ENCODE measurements at places on chromosomes 12 and 14. TPM values are rescaled to one million over a fixed set of nuclear protein-coding genes. Genes with fewer than 3 reads are reported as not detected.

Gene OR4E2
- total RNA-seq = not detected

Gene HPD
- total RNA-seq = not detected

DNA sequence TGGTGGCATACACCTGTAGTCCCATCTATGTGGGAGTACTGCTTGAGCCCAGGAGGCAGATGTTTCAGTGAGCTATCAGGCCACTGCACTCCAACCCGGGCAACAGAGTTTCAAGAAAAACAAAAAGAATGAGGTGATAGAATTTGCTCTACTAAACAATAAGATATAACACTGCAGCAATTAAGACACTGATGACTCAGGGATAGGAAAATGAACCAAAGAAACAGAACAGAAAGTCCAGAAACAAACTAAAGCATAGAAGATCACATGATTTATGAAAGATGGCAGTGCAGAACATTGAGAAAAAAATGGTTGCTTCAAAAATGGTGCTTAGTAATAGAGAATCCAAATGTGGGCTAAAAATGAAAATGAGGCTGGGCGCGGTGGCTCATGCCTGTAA is 65.2 kb upstream of the AP4S1 start:
- DNase-seq = no peak

DNA sequence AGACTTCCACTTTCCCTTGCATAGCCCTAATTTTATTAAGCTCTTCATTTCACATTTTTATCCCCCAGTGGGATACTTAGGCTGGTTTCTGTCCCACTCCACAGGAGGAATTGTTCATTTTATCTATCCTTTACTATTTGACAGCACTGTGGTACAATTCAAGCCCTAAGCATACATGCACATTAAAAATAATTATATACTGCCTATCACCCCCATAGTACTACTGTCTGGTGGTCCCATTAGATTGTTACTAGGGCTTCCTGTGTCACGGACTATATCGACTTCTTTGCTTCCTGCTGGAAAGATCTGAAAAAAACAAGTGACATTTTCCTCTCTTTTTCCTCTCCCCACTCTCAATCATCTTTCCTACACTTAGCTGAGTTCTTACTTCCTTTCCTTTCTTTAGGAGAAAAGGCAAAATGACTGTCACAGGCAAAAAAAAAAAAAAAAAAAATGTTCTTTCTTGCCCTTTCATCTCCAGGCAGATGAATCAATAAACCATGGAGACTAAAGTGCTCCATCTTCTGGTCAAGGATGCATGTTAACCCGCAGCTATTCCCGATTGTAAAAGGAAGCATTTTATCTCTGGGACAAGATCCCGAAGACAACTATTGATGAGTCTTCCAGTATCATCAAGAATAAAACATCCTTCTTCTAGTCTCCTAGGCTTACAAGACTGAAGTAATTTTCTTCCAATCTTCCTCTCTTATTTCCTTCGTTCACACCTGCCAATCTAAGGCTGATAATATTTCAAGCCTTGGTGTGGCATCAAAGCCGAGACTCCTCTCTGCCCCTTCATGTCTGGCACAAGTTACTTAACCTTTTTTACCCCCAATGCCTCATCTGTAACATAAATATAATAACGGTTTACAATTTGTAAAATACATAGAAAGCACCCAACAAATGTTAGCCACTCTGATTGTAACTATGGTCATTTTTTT is 94.4 kb upstream of the PLEKHG7 start:
- DNase-seq = no peak

GRCh38 chr14:93200553-93200952 is 6.3 kb downstream of the GON7 start:
- DNase-seq = no peak

DNA sequence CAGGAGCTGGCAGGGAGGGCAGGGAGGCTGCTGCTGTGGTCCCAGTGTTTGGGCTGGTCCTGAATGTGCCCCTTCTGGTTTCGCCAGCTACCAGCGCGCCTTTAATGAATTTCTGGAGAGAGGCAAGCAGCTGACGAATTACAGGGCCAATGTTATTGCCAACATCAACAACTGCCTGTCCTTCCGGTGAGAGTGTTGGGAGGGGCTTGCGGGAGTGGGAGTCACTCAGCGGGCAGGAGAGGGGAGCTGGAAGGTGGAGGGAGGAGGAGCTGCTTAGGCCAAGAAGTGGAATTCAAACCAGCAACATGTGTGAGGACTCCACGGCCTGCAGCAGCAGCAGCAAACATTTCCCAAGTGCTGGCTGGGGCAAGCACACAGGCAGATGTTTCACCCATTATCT is 7.7 kb downstream of the TNFAIP2 start:
- no peak for DNase-seq

- no peak for DNase-seq
Observed at GRCh38 chr14:100622224-100622623, 35.0 kb upstream of the BEGAIN start.

All from activated T-helper 1 cell treated with anti-CD3 and anti-CD28 coated beads, Interleukin-12 subunit alpha, Interleukin-12 subunit beta, Interleukin-2, Interleukin-4 antibody, amounts not matched to agents 30 ng/mL and 10 ng/mL and 1 ng/mL, durations not matched to agents 14 hours and 24 hours and 36 hours (primary cell).